HepG2 (cell line): ENCODE measurements at places on chromosomes 13 and 19.

- DNase-seq = no peak
These were observed 52.6 kb upstream of the OLFM4 start for GRCh38 chr13:52975969-52976368.

- no peak for DNase-seq
These were observed 43.0 kb upstream of the C13orf42 start for GRCh38 chr13:51154029-51154555.

GRCh38 chr19:37362733-37363132 lies 8.2 kb upstream of the ZNF527 start:
- peak; percentile 42 for DNase-seq

GRCh38 chr19:11450570-11451326 lies 15.3 kb downstream of the PRKCSH start:
- DNase-seq = no peak

DNA sequence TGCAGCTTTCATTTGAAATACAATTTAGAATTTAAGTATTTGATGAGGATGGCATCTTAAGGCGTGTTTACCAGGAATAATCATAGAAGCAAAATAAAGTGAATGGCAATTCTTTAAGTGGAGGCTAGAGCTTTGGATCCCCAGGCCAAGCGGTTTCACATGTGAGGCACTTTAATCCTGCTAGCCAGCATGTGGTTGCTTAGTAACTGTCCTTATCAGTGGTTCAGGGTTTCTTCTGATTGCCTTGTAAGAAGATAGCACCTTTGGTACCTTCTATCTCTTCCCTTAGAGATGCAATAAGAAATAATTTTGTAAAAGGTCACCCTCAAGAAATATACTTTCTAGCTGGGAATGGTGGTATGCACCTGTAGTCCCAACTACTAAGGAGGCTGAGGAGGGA lies 38.9 kb upstream of the SERP2 start:
- no peak for DNase-seq

- peak; percentile 69 for DNase-seq
These were observed 113.0 kb downstream of the TEX26 start for GRCh38 chr13:31045286-31046081.

- no peak for DNase-seq
These were observed at the start of gene PRTN3 for GRCh38 chr19:840519-841206. TSS of gene PRTN3 (plus strand) at chr19:840999. CDS start at chr19:841009, 10 bp downstream.

DNA sequence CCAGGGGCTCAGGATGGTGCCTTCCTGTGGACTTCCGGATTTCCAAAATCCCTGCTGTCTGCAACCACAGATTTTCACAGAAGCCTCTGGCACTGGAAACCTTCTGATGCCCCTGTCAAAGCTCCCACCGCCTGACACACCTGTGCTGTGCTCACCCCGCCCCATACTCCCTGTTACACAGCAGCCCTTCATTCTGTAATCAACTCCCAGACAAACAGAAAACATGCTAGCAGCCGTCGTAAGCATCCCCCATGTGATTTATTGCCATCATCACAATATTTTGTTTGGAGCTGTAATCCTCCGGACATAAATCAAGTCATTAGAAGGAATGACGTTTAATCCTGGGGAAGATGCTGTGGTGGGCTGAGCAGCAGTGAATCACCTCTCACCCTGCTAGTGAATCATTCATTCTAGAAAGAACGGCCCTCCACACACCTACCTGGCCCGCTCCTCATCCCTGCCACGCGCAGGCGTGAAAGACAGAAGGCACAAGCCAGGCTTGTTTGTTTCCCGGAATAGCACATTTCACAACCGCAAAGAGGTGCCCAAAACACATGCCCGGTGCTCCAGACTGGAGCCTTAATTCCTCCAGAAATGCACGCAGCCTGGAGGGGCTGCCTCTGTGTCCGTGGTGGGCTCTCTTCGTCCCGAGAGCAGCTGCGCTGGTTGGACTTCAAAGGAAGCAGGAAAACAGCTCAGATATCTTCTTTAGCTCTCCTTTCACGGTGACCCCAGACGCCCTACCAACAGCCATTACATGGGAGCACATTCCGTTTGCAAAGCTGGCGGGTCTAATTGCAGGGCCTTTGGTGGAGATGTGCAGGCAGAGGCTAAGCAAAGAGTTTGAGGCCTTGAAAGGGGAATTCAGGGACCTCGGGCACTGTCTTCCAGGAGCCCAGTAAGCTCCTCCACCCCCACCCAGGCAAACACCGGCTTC lies 41.3 kb upstream of the KCTD15 start:
- DNase-seq = no peak

DNA sequence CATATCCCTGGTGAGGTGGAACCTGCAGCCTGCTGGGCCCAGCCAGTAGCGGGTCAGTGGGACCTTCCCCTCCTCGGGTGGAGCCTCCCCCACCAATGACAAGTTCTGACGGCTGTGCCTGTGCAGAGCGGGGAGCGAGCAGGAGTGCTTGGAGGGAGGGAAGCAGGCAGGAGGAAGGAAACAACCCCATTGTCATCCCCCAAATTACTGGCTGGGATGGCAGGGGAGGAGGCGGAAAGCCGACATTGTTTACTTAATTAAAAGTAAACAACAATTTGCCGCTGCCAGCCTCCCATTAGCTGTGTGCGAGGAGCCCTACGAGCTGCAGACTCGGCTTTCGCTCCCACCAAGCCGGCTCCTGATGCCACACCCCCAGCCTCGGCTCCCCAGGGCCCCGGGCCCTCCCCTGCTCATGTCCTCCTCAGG lies 45.5 kb downstream of the LYL1 start:
- DNase-seq = peak; percentile 37

DNA sequence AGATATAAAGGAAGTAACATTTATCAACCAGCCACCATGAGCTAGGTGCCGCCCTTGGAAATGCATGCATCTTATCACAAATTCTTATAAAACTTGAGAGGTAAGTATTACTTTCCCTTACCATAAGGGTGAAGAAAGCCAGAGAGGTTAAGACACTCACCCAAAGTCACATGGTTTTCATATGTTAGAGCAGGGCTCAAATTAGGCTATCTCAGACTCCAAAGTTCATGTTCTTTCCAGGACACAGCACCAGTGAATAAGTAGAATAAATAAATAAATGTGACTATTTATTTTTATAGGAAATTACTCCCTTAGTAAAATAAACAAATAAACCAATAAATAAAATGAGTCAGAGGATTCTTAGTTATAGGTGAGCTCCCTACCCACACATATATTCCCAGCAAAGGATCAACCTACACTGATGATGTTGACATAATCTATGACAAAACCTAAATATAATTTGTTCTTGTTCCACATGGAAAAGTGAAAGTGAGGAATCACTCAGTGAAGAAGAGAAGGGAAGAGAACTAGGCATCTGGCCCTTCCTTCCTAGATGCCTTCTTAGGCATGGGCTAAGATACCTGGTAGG lies 27.2 kb downstream of the SPRY2 start:
- DNase-seq = no peak

GRCh38 chr13:53017433-53017970 lies 11.1 kb upstream of the OLFM4 start:
- no peak for DNase-seq

DNA sequence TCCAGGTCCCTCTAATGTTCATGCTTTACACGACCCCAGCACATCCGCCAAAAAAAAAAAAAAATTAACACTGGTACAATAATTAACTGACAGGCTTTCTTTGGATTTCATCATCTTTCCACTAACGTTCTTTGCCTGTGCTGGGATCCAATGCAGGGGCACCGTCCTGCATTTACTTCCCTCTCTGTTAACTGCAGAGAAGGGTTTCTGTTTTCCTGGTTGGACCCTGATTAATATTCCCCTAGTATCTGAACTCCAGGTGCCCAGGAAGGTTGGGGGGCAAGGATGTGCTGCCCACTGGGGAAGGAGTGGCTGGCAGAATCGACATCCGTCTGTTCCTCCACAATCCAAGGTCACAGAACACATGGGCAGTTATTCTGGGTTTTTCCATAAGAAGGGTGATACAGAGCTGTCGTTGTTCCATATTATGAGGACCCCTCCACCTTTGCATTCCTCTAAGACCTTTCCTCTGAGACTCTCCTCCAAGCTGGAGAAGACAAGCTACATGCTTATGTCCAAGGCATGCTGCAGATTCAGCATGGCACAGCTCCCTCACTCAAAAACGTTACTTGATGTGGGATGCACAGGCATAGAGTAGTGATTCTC lies 4.5 kb upstream of the LAIR1 start:
- no peak for DNase-seq

DNA sequence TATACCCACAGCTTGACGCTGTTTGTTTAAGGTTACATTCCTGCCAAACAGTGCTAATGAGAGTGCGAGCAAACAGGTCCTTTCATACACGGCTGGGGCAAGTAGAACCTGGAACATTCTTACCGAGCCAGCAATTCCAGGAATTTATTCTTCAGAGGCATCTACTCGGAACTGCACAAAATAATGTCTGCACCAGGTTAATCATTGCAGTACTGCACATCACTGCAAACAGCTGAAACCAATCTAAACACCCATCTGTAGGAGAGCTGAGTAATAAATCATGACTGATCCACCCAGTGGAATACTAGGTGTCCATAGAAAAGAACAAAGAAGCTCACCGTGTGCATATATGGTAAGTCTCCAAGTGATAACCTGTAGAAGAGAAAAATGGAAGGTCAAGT lies 1.2 kb upstream of the ZNF579 start:
- DNase-seq = peak; percentile 92

DNA sequence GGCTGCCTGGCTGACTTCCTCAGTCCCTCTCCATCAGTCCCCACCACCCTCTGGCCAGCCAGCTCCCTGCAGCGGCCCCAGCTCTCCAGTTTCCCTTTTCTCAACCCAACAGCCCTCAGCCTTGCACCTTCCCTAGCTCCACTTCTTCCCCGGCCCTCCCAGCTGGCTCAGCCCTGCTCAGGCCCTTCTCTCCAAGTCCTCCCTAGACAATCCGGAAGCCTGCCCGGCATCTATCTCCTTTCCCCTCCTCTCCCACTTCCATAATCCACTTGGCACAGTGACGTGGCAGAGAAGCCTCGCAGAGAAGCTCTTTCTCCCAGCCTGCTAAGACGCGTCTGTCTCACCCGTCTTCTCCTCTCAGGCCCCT lies 1.1 kb downstream of the UBXN6 start:
- no peak for DNase-seq

DNA sequence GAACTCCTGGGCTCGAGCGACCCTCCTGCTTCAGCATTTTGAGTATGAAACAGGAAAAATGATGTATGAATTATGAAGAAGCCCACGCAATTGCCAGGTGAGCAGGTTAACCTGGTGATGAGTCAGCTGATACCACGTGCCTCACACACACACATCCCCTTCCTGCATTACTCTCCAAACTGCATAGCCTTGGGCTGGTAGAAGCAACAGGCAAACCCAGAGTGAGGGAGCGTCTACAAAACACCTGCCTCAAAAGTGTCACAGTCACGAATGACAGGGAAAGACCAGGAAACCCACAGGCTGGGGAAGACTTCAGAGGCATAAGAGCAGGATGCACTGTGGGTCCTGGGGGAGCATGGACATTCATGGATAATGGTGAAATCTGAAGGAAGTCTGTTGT lies 192.8 kb upstream of the IRS2 start:
- DNase-seq = no peak

- DNase-seq = peak; percentile 90
These were observed 10.3 kb upstream of the FUT5 start for GRCh38 chr19:5880604-5881078.

GRCh38 chr19:6970443-6970842 lies 50.8 kb downstream of the MBD3L2B start:
- DNase-seq = no peak
